CD8-positive, alpha-beta T cell (primary cell): ENCODE measurements at places on chromosomes 11 and 22.

DNA sequence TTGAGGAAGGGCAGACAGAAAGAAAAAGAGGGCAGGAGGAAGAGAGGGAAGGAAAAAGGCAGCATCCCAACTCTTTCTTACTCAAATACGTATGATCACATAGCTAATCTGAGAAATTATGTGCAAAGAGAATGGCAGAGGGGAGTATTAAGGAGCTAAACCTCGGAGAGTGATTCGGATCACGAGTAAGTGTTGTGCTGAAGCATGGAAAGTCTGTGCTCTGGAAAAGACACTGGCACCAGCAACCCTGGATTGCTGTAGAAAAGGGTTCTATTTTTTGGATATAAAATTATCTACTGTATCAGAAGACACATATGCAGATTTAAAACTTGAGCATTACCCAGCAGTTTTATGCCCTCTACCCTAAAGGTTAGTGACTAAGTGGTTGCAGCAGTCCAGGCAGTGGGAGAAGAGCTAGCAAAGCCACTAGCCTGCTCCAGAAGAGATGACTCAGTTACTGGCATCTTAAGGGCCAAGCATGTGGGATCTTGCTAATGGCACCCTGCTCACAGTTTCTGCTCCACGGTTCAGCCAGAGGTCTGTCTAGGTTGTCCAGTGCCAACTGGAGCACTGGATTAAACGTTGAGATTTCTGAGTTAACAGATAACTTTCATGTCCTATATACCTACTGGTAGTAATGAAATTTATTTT lies 151.7 kb downstream of the SWAP70 start:
- no peak for DNase-seq

DNA sequence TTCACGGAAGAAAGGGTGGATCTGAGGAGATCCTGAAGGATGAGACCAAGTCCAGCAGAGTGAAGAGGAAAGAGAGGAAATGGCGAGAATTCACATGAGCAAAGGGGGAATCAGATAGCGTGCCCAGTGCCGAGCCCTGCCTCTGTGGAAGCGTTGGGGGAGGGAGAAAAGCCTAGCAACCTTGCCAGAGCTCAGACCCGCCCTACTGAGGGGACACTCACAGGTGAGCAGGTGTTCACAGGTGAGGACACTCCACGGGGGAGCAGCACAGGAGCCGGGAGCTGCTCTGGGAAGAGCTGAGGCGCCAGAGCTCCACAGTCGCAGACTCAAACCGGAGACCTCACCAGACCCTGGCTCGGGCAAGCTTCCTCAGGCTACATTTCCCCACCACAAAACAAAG lies 56.2 kb downstream of the MICAL3 start:
- no peak for DNase-seq

DNA sequence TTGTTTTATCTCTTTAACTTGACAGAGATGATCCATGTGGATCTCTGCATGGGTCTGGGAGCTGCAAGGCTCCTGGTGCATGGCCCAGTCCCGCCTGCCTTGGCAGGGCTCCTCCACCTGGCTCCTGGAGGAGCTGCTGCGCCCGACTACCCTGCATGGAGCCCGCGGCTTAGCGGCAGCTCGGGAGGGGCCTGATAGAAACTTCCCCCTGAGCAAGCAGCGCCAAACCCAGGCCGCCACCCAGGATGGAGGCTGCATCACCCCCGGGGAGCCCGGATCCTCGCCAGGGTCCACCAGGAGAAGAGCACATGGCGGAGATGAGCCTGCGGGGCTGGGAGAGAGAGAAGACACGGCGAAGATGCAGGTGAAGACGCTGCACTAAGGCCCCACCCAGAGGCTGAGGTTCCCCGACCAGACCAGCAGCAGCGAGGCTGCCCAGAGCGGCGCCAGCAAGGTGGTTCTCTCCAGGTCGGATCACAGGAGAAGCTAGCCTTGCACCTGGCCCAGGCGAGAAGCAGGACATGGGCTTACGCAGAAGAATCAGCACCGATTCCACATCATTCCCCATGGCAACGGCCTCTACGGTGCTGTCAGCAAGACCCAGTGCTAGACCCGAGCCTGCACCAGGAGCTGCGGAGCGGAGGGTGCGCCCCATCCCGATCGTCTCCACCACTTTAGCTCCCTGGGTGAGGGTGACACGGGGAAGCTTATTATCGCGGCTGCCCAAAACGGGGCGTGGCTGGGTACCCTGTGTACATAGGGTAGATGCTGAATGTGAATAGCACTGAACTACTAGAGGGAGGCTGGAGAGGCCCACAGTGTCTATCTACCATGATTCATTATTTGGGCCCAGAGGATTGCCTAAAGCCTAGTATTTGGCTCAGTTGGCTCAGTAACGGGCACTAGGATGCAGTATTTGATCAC lies 41.3 kb upstream of the VPREB1 start:
- no peak for DNase-seq

GRCh38 chr22:44191036-44191454 lies 10.3 kb downstream of the PARVG start:
- no peak for DNase-seq

GRCh38 chr11:46338636-46338987 lies 8.7 kb upstream of the DGKZ start:
- no peak for DNase-seq

DNA sequence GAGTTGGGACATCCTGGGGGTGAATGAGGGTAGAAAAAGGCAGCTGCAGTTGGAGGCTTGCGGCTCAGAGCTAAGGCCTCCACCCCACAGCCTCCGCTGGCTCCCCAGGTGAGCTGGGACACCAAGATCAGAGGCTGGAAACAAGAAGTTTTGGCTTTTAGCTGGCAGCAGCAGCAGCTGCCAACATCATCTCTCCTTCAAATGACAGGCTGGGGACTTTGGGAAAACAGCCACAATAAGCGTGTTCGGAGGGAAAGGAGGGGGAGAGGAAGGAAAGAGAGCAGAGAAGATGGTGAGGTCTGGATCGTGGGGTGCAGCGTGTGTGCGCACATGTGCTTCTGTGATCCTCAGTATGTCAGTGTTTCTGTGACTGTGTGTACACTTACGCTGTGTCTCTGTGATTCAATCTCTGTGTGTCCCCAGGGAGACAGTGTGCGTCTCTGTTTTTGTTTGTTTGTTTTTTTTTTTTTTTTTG lies 62.0 kb upstream of the RASD2 start:
- DNase-seq = no peak

DNA sequence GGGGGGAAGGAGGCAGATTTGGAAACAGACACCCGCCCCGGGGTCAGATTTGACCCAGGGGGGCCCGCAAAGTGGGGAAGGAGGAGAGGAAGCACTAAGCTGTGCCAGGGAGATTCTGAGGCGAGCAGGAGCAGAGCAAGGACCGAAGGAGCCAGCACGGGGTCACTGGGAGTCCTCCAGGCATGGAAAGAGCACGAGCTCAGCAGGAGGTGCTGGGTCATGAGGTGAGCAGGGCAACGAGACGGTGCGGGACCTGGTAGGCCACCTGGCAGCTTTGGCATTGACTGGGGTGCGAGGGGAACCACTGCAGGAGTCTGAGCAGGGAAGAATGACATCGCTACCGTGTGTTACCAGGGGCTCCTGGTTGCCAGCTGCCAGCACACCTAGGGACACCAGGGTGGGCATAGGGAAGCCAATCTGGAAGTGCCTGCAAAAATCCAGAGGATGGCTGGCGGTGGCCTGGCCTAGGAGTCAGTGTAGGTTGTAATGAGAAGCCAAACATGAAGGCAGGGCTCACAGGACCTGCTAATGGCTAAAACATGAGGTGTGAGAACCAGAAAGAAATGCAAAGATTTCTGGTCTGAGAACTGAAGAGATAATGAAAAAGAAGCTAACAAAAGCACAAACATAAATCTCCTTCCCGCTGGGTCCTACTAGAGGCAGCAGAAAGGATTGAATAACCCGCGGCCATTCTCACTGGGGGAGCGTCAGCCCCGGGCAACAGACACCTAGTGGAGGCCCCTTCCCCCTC lies 63.5 kb downstream of the MICAL3 start:
- no peak for DNase-seq

DNA sequence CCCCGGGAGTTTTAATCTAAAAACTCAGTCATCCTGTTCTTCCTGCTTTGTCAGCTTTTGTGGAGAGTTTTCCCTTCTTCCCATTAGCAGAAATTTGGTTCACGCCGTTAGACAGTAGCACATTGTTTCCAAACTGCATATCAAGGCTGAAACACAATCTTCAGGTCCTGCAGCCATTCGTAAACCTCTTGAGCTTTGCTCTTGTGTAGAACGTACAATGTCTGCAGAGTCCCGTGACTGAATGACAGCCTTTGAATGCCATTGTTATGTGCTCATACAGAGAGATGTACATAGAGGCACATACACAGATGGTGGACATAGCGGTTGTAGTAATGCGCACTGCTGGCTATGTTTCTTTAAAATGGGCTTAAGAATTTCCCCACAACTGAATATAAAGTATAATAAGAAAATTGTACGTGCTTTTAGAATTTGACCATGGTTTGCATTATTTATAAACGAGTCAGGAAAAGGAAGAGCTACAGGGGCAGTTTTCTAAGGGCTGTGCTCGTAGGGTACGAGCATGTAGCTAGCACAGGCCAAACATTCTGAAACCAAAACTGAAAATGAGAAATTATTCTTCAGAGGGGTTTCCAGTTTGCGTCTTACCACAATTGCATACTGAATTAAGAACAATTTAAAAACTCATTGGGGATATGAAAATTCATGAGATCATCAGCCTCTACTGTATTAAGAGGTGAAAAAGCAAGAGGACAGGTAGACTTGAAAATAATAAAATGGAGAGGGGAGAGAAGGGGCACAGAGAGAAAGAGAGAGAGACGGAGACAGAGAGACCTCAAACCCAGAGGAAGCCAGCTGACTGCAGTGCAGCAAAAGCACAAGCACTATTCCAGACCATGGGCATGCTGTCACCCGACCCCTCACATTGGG lies 310.1 kb downstream of the CADM1 start:
- DNase-seq = no peak

- DNase-seq = no peak
Measured at GRCh38 chr11:9047964-9048523, 43.4 kb downstream of the SCUBE2 start.

- DNase-seq = no peak
Measured at GRCh38 chr22:37273846-37274225, 8.5 kb upstream of the CYTH4 start.

- DNase-seq = no peak
Measured at GRCh38 chr11:86119077-86119476, 50.2 kb upstream of the PICALM start.

DNA sequence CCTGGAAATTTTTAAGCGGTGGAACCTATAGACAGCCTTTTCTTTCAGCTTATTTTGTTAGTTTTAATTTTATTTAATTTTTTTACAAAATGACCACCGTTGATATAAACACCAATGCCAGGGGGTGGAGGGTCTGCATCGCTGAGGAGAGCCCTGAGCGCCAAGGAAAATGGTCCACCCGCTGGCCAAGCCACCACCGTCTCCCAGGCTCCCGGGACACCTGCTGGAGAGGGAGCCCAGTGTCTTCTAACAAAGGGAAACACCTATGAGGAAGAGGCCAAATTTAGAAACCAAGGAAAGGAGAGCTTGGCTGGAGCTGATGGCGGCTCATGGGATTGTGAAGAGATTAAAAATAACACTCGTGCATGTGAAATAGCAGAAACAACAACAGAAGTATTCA lies 288 bp upstream of the KRTAP5-8 start:
- no peak for DNase-seq

- no peak for DNase-seq
Measured at GRCh38 chr11:43558146-43558545, 122.4 kb upstream of the HSD17B12 start.

DNA sequence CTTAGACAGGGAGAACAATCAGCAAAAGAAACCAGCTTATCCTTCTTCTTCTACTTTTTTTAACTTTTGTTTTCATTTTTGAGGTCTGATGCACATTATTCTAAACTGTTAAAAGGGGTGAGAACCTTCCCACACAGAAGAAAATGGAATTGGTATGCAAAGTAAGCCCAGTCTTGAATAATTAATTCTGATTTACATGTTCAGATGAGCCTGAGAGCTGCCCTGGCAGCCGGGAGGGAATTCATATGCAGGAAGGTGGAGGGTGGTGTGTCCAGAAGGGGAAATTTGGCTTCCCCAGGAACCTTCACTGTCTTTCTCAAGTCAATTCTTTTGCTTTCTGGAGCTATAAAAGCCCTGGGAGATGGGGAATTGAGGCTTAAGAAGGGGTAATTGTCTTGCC lies 181.0 kb downstream of the INSC start:
- DNase-seq = no peak

DNA sequence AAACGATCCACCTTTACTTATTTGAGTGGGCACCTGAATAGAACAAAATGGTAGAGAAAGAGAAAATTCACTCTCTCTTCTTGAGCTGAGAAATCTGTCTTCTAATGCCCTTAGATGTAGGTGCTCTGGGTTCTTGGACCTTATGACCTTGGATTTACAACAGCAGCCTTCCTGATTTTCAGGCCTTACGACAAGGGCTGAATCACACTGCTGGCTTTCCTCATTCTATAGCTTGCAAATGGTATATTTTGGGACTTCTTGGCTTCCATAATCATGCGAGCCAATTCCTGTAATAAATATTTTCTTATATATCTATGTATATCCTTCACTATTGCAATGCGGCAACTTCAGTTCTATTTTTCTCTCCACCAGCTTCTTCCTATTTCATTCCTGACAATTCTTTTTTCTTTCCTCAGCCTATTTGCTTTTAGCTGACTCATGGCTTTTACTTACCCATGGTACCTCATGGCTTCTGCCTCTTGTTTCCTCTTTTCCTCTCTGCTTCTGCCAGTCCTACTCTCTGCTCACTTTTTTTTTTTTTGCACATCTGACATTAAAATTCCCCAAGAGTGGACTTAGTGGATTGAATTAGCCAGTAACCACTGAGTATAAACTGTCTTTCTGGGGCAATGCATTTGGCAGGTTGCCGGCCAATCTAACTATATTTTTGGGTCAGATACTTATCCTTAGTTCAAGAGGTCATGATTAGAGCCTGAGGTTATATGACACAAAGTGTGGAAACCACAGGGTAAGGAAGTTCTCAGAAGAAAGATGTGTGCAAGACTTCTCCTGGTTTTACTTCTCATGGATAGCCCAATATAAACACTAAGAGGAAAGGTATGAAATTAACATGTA lies 359.5 kb downstream of the TMEM135 start:
- DNase-seq = no peak

GRCh38 chr11:31254415-31254814 lies 115.1 kb downstream of the DCDC1 start:
- no peak for DNase-seq

GRCh38 chr11:12473381-12473780 lies 96.0 kb downstream of the PARVA start:
- no peak for DNase-seq

DNA sequence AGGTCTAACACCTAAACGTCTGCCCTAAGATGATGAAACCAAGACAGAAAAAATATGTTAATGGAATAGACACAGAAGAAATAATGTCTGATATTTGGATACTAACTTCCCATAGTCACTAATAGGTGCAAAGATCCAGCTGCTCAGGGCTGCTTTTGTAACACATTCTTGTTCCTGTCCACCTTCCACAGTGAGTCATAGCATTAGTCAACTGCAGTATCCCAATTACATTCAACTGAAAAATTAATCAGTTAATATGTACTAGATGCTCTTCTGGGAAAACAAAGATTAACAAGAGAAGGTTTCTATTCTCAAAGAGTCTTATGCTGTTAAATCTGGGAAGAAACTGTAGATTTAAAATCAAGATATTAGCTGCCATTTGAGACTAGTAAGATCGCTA lies 47.6 kb downstream of the HEPHL1 start:
- no peak for DNase-seq
